HepG2 (cell line): ENCODE measurements at places on chromosomes 1 and 21.

DNA sequence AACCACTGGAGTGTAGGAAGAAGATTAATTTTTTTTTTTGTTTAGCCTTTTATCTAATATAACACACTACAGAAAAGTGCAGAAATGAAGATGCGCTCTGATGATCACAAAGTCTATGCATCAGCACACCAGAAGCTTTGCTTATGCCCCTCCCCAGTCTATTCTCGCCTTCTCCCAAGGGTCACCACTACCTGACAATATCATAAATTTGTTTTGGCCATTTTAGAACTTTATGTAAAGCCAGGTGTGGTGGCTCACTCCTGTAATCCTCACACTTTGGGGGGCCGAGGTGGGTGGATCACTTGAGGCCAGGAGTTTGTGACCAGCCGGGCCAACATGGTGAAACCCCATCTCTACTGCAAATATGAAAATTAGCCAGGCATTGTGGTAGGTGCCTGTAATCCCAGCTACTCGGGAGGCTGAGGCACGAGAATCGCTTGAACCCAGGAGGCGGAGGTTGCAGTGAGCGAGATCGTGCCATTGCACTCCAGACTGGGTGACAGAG, 231.3 kb downstream of the FOXD2 start:
- DNase-seq: no peak

DNA sequence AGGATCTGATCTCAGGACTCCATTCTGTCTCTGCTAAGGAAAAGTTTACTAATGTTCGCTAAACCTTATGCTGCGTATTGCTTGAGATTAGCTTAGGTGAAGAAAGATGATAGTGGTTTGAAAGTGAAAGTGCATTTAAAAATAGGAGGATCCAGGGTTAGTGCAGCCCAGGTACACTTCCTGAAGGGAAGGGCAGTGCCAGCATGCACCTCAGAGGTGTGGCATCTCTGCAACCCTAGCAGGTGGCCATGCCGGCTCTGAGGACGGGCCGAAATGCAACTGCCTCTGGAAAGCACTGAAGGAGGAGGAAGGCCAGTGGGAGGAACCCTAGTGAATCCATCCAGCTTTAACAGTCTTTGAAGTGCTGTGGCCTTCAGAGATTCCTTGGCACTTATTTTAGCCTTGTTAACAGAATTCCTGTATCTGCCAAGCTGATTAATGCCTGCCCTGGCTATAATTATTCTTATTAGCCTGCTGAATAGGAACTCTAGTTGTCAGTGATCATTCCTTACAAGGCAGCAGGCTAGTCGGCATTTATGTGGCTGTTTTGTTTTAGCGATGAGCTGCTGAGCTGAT, 5.5 kb downstream of the PTGFRN start:
- no peak for DNase-seq

DNA sequence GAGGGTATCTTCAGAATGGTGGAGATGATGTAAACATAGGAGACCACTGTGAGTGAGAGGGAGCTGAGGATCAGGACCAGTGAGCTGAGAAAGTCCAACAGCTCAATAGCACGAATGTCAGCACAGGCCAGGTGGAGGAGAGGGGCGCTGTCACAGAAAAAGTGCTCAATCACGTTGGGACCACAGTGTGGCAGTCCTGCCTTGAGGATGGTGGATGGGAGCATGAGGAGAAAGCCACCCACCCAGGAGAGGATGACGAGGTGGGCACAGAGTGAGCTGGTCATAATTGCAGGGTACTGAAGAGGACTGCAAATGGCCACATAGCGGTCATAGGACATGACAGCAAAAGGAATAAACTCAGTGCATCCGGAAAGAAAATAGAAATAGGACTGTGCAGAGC, 8.1 kb downstream of the OR11L1 start:
- DNase-seq: no peak

DNA sequence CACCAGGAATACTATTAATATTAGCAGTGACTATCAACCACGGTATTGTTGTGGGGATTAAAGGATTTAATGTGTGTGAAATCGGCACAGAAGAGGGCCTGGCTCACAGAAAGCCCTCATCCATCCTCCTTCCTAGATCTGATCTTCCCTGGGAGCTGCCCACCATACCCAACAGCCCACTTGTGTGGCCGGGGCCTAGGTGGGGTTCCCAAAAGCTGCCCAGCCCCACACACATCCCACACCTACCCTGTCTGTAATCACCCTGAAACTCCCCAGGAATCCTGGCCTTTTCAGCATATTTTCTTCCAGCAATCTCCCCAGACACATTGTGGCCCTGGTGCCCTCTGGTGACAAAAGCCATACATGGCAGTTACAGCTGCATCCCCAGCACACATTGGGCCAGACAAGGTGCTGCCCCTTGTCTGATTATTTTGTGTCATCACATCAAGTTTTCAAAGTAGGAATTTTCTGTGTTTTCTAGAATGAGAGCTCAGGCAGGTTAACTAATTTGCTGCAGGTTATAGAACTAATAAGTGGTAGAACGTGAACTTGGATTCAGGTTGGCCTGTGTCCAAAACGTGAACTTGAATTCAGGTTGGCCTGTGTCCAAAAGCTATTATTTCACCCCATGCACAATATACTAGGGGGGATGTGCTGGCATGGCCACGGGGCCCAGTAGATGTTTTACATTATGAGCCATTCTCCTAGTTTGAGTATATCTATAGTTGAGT, 5.3 kb upstream of the SLC6A9 start:
- DNase-seq: peak; percentile 55

DNA sequence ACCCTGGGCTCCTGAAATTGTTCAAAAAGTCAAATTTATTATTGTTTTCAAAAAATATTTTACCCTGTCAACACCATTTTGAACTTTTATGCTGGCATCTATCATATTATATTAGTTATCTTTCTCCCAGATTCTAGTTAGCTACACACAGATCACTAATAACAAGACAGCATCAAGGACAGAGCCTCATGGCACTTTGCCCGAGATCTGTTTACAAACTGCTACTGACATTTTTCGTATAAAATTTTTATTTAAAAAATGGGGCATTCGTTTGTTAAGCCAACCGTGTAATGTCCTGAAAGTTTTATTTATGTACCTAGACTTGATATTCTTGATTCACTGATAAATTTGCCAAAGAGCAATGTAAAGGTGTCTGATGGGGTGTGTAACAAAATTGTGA, 78.1 kb downstream of the PLPPR5 start:
- no peak for DNase-seq

DNA sequence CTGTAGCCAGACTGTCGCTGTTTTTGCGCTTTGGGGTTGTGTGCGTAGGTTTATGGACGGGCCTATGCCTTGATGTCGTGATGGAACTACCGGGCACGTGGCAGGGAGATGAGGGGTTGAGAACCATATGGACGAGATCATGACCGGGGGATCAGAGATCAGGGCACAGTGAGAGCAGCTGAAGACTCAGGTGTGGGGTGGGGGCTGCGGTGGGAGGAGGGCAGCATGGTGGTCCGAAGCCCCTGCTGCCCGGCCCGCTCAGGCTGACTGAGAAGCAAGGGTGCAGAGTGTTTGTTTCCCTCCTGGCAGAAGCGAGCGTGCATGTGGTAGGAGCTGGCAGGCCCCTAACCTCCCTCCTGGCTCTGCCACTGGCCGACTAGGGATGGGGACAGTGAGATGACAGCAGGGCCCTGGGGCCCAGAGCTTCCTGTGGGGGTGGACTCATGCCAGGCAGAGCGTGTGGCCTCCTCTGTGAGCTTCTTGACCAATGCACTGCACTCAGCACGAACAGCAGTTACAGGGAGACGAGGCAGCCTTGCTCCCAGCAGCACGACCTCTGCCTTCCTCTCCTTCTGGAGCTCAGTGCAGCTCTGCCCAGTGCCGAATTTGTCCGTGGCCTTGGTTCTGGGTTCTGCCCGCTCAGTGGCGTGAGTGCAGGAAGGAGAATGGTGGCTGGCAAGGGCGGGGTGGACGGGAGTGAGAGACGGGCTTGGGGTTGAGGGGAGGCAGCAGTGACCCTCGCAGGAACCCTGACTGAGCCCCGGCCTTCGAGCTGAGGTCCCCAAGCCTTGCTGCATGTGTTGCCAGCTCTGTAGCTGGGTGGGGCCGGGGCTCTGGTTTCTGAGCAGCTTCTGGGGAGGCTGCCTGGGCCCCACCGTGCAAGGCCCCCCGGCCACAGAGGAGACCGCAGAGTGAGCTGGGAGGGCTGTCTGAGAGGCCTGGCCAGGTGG, 22.2 kb upstream of the LRRC3 start:
- DNase-seq: no peak

GRCh38 chr1:5141750-5142149, 487.3 kb downstream of the AJAP1 start:
- DNase-seq: no peak

DNA sequence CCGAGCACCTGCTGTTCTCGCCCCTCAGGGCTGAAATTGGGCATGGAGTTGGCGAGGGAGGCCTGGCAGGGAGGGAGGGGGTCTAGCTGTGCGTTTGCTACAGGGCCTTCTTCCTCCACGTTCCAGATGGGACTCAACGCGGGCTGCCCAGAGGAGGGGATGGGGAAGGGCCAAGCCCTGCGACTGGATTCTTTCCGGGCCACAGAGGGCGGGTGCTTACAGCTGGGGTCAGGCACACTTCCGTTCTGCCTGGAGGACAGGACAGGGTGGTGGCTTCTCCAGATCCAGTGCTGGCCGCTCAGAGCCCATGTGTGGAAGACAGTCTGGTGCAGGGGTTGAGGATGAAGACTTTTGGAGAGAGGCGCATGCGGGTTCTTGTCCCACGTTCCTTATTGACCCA, 90.0 kb downstream of the EDEM3 start:
- DNase-seq: no peak

GRCh38 chr1:6688001-6688400, 13.6 kb downstream of the DNAJC11 start:
- no peak for DNase-seq

- no peak for DNase-seq
These were observed 156.2 kb downstream of the AKT3 start for GRCh38 chr1:243693800-243694199.

DNA sequence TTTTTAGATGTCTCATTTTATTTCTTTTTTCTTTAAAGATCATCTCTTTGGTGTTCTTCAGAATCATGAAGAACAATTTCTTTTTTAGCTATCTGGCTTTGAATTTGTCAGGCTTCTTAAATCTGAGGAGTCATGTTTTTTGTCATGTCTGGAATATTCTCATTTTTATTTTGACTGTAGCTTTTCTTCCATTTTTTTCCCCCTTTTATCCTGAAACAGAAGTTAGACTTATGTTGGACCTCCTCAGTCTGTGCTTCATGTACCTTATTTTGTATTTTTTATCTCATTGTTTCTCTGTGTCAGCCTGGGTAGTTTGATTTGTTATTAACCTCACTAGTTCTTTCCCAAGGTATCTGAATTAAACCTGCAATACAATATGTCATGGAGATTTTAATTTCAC, 319.2 kb upstream of the ADGRL4 start:
- DNase-seq: no peak

DNA sequence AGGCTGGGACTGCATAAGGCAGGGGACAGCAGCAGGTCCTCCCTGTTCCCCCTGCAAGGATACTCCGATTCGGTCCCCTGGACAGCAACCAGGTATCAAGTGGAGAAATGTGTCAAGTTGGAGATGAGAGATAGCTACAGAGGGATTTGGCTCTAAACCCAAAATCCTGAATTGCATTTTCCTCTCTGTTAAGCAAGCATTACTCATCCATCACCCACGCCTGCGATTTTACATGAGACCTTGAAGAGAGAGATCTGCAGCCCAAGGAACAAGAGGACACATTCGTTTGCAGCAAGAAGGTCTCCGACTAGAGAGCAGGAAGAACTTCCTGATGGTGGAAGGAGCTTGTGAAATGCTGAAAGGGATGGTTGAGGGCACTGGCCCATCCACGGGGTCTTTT, 21.9 kb downstream of the SYT2 start:
- no peak for DNase-seq

- DNase-seq: no peak
These were observed 1.9 kb downstream of the JAM2 start for GRCh38 chr21:25640943-25641292.

GRCh38 chr1:112033439-112034120, 44.1 kb upstream of the KCND3 start:
- DNase-seq: no peak

DNA sequence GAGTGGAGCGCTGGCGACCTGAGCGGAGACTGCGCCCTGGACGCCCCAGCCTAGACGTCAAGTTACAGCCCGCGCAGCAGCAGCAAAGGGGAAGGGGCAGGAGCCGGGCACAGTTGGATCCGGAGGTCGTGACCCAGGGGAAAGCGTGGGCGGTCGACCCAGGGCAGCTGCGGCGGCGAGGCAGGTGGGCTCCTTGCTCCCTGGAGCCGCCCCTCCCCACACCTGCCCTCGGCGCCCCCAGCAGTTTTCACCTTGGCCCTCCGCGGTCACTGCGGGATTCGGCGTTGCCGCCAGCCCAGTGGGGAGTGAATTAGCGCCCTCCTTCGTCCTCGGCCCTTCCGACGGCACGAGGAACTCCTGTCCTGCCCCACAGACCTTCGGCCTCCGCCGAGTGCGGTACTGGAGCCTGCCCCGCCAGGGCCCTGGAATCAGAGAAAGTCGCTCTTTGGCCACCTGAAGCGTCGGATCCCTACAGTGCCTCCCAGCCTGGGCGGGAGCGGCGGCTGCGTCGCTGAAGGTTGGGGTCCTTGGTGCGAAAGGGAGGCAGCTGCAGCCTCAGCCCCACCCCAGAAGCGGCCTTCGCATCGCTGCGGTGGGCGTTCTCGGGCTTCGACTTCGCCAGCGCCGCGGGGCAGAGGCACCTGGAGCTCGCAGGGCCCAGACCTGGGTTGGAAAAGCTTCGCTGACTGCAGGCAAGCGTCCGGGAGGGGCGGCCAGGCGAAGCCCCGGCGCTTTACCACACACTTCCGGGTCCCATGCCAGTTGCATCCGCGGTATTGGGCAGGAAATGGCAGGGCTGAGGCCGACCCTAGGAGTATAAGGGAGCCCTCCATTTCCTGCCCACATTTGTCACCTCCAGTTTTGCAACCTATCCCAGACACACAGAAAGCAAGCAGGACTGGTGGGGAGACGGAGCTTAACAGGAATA, 4.2 kb downstream of the TFAP2E start:
- no peak for DNase-seq
